ENCODE measurements at places on chromosomes 1 and 21.
A peak's percentile ranks its signal among the peaks of the same experiment; 100 is the strongest.

DNA sequence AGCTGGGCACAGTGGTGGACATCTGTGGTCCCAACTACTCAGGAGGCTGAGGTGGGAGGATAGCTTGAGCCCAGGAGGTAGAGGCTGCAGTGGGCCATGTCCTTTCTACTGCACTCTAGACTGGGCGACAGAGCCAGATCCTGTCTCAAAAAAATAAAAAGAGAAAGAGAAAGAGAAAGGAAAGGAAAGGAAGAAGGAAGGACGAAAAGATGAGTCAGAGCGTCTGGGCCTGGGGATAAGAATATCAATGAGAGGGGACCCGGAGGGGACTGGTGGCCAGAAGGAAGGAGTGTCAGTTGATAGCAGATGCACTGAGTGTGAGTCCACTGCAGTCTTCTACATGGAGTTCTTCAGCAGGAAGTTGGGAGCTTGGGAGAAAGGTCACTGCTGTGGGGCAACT is 75.6 kb downstream of the SYT6 start:
- DNase-seq: no peak

DNA sequence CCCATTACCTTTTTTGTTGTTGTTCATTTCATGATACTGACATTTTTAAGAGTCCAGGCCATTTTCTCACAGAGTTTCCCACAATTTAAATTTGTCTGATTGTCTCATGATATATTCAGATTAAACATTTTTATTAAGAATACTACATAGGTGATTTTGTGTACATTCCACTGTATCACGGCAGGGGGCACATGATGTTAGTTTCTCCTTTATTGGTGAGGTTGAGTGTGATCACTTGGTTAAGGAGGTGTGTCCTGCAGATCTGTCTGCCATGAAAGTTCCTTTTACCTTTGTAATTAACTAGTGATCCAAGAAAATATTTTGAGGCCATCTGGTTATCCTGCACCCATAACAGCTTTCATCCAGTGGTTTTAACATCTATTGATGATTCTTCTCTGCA is 11.8 kb downstream of the RTCA start:
- peak; percentile 61 for DNase-seq

GRCh38 chr21:36175771-36176565 is 19.3 kb downstream of the DOP1B start:
- no peak for DNase-seq

DNA sequence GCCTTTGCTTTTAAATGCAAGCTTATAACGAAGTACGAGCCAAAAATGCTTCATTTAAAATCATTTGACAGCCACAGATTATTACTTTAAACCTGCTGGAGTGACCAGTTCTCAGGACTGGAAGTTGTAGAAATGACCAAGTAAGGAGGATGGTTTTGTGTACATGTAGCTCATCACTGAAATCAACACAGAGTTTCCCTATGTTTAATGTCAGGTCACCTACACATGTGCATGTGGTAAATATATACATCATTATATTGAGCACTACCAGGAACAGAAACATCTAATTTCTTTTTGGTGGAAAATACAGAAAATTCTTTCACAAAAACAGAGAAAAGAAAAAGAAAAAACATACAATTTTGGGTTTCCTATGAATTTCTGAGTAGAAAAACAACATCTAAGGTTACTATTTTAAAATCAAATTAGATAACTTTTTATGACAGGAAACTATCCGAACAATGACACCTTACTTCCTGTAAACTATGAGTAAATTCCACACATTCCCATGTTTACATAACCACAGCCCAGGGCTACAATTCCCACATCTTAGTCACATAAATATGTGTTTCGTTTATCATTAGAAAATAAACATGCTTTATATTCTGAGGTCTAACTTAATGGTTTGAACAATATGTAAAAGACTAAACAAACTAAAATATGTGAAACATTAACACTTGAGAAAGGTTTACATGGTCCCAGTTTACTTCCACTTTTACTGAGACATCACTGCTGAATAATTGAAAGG is 73.6 kb downstream of the ZNF281 start:
- DNase-seq: no peak

GRCh38 chr1:27292106-27292505 is 29.9 kb upstream of the TMEM222 start:
- no peak for DNase-seq

GRCh38 chr1:108591466-108591865 is 31.6 kb downstream of the EEIG2 start:
- DNase-seq: no peak

DNA sequence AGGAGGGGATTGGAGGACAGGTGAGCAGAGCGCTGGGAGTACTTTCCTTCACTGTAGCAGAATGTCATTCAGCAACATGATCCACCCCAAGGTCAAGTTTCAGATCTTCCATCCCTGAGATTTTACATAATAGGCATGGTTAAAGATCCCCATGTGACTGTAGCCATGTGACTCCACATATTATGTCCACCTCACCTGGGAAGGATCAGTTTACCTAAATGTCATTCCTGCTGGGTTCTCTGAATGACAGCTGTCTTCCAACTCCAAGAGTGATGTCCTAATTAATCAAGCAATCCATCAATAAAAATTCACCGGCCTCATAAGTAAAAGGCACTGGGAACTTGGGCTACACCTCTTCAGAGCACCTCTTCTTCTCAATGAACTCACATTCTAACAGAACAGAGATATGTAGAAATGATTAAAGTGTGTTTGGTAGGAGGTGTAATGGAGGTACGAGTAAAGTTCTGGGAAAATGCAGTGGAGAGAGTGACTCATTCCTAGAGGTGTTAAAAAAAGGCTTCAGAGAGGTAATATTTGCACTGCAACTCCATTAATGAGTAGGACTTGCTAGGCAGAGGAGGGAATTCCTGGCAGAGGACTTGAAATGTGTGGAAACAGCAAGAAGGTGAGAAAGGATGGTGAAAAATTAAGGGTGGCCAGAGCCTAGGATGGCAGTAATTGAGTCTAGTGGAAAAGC is 22.2 kb upstream of the MAPKAPK2 start:
- no peak for DNase-seq

DNA sequence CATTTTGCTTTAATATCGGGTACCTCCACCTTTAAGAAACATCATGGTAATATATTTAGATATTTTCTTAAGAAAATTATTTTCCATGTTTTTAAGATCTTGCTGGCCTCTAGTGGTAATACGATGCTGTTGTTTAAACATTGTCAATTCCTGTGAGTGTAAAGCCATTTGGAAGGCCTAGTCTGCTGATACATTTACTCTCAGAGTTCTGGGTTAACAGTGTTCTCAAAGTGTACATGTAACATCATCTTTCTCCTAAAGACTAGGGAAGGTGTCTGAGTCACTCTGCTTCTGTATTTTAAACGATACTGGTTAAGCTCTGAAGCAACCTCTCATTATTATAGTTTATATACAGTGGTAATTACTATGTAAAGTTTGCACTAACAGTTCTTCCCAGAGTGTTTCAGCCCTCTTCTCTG is 189.1 kb downstream of the RASAL2 start:
- no peak for DNase-seq

DNA sequence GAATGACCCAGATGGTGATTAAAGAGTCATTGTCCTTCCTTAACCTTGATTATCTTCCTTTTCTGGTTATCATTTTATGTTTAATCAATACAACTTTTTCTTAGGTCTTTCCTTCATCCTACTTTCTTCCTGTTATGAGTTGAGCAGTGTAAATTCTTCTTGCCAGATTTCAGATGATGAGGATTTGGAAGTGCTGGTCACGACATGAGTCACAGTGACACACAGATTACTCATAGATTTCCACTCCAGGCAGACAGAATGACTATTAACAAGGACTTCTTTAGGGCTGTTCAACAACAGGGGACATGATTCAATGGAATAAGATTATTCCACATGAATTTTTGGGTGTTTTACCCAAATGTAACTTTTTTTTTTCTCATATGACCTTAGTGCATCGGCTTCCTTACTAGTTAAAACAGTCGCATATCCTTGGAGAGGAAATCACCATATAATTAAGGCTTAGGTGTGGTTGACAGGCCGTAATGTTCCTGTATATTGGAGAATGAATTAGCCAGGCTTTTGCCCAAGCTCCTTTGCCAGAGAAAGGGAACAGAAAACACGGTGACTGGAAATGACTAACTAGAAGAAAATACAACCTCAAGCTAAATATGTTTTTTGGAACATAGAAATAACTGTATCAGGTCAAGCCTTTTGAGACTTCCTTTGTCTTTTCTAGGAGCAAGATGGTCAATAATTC is 44.2 kb downstream of the PRRX1 start:
- no peak for DNase-seq

DNA sequence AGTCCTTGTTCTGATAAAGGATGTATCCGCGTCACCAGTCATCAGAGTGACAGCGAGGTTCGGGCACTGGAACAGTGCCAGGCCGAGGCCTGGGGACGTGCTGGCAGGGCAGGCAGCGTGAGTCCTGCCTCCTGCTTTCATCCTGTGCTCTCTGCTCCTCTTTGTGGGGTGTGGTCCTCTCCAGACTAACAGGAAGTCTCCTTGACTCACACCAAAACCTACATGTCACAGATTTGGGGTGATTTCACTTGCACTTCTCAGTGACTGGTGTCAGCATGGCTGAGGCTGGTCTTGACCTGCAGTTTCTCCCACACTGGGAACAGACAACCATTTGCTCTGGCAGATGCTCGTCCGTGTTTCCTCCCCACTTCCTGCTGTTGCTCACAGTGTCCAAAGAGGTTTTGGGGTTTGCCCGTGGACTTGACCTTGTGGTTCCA is 8.8 kb upstream of the NLRP3 start:
- DNase-seq: peak; percentile 79

DNA sequence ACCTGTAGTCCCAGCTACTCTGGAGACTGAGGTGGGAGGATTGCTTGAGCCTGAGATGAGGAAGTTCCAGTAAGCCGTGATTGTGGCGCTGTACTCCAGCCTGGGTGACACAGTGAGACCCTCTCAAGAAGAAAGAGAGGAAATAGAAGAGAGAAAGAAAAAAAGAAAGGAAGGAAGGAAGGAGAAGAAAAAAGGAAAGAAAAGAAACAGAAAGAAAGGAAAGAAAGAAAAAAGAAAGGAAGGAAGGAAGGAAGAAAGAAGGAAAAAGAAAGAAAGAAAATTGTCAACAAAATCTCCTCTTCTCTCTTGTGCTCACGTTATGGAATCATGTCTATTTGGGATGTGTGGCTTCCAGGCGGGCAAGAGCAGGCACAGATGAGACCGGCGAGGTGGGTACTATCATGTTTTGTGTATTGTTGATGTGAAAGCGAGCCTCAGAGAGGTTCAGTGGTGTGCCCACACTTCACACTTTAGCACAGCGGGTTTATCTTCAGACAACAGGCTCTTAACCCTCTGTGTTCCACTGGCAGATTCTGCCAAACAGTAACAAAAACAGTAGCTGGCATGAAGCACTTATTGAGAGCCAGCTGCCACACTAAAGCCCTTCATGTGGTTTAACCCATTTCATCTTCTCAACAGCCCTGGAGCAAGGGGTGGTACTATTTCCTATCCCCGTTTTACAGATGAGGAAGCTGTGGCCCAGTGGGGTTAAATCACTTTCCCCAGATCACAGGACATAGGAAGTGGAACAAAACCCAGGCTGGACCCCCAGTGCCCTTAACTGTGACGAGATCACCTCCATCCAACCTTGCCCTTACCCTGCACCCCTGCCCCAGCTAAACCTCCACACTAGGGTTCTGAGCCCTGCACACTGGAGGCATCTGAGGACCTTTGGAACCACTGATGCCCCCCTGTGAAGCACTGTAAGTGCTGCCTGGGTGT is 94.7 kb upstream of the TARDBP start:
- peak; percentile 27 for DNase-seq

- DNase-seq: no peak
Observed at GRCh38 chr1:80048716-80049115, 1042.2 kb upstream of the ADGRL4 start.

DNA sequence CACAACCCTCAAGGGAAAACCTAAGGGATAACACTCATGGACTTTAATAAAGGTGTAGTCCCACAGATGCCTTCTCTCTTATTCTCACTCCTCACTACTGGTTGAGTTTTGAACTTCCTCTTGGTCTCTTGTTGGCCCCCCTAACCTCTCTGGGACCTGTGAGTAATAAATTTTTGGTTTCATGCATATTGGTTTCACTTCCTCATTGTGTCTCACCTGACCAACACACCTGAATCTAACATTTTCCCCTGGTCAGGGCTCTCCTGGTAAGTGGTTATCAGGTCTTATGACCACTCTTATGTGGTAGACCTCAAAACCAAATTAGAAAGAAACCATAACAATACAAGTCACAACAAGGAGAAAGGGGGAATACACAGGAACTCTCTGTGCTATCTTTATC is 60.5 kb upstream of the PRMT6 start:
- DNase-seq: no peak

DNA sequence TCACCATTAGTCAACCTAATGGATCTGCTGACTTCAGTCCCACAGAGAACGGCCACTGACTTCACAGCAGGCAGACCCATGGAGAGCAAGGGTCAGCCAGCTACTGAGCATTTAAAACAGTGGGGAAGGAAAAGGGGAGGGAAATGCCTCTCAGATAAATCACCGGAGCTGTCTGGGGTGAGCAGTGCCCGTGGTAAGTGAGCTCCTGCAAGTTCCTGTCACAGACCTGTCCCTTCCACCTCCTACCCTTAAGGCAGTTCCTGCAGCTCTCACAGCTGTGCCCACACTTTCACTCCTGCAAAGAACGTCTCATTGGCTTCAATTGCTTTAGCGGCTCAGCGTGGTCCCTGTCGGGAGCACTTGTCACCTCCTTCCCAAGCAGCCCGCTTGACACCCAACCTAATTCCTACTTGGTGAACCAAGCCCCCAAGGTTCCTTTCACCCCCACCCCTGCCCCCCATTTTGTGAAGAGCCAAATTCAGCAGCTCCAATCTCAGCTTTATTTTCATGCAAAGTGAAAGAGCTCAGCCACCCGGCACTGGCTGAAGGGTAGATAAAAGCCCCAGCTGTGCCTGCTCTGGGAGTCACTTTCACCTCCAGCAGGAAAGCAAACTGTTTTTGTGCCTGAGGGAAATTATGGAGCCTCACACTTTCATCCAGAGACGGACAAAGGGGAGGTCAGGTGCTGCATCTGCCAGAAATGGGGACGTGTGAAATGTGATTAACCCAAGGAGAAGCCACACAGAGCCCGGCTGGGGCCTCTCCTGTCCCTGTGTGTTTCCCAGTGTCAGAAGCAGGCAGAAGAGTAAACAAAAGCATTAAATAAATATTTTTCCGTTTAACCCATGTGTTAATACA is 306.2 kb downstream of the TTLL7 start:
- DNase-seq: no peak

GRCh38 chr1:104761961-104762570 is 1012.4 kb downstream of the AMY1C start:
- DNase-seq: no peak

GRCh38 chr1:99737016-99737415 is 29.4 kb downstream of the FRRS1 start:
- no peak for DNase-seq

GRCh38 chr1:97636941-97637340 is 283.9 kb downstream of the DPYD start:
- DNase-seq: no peak

Data from CD4-positive, alpha-beta T cell treated with Interleukin-21 for 1 hour (primary cell).